ENCODE measurements at places on chromosomes 3 and 15.

DNA sequence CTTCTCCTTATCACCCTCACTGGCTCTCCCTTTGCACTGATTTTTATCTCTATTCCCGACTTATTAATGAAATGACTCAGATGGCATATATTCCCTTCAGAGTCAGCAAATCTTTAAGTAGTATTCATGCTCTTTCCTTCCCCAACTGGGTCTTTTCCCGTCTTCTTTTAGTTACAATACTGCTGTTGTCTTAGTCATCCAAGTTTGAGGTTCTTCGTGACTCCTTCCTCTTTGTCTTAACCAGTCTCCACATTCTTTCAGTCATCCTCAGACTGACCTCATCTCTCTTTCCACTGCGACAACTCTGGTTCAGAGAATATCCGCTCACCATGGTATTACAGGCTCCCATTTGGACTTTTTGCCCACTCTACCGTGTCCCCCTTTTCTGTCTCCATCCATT, 12.4 kb downstream of the WDR5B start:
- no peak for DNase-seq

- DNase-seq = no peak
These were observed 84.2 kb upstream of the TBL1XR1 start for GRCh38 chr3:177281292-177282118.

DNA sequence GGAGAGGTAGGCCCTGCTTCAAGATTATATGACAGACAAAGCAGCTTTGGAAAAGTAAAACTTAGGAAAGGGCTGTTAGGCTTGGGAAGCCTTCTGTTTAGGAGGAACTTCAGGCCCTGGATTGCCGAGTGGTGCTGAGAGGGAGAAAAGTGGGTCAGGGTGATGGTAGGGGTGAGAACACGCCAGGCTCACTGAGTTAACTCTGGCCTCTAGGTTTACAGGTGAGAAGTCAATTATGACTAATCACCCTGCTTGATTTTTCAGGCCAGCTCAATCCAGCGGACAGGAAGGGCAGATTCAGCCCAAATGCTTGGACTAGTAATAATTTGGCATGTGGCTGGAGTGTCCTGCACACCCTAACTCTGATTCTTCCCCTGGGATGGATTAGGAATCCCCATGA, 365.1 kb upstream of the LMCD1 start:
- DNase-seq = no peak

DNA sequence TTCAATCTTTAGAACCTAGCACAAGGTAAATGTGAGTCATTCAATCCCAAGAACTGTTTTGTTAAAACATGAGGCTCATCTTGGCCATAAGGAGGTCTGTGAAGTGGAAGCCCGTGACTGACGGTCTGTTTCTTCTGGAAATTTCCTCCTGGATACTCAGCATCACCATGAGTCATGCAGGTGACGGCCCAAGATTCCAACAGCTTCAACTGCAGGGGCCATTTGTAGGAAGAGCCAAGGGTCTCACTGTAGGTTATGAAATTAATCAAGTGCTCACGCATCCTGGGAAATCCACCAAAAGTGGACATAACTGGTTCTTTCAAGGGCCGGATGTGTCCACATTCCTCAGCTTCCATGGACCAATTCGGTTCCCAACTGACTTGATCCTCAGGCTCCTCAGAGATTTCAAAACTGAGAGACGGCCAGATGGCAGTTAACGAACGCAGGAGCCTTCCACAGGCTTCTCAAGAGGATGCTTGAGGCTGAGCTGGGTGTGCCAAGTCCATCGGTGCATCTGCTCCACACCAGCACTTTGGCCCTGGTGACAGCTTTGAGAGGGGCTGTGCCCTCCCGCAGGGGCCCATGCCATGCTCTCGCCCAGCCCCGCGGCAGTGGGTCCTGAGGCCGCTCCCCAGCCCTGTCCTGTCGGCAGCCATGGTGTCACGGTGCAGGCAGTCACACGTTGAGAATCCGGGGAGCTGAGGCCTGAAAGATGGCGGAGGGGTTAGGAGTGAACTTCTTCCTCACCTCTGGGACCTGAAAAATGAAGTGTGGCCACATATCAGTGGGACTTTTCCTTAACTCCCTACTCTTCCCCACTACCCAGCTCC, 8.5 kb downstream of the MAP6D1 start:
- DNase-seq = peak; percentile 55

DNA sequence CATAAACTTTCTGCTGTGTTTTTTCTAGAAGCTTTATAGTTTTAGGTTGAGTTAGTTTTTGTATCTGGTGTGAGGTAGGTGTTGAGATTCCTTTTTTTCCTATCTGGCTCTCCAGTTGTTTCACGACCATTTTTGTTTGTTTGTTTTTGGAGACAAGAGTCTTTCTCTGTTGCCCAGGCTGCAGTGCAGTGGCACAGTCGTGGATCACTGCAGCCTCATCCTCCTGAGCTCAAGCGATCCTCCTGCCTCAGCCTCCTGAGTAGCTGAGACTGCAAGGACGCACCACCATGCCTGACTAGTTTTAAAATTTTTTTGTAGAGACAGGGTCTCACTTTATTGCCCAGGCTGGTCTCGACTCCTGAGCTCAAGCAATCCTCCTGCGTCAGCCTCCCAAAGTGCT, 20.6 kb downstream of the RNF111 start:
- no peak for DNase-seq

GRCh38 chr15:35290301-35290721, 205.2 kb upstream of the NANOGP8 start:
- DNase-seq = no peak

DNA sequence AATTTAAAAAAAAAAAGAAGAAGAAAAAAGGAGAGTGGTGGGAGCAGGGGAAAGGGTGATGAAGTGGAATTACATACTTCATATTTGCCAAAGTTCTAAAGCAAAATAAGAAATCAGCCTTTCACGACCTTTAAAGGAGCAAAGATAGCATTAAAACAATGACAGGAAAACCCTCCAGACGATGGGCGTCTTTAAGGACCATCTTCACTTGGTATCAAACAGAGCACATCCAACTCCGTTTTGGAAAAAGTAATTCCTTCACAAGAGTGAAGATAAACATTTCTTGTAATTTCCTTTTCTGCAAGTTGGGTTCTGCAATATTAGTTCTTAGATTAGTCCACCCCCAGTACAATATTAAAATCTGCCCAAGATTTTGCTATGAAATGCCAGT, 32.8 kb downstream of the FRMD4B start:
- DNase-seq = no peak

GRCh38 chr15:44883199-44883877, 73.1 kb upstream of the TERB2 start:
- no peak for DNase-seq

DNA sequence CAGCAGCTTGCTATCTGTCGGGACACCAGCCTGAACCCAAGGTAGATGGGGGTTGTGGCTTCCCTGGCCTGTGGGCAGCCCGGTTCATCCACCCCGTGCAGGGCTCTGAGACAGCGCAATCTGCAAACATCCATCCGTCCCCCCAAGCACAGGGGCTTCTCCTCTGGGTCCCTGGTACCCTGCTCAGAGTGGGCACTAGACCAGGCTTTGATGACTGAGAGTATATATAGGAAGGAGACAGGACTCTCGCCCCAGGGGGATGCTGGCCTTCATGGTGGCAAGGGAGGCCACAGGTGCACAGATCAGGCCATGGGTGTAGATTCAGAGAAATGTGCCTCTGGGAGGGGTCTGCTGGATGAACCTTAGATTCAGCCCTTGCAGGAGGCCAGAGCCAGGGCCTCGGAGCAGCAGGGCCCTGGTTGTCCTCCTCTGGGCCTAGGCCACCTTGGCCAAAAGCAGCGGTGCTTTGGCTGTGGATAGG, 40.3 kb downstream of the CFAP100 start:
- no peak for DNase-seq

- DNase-seq = no peak
These were observed 106.2 kb downstream of the XXYLT1 start for GRCh38 chr3:195164573-195165264.

DNA sequence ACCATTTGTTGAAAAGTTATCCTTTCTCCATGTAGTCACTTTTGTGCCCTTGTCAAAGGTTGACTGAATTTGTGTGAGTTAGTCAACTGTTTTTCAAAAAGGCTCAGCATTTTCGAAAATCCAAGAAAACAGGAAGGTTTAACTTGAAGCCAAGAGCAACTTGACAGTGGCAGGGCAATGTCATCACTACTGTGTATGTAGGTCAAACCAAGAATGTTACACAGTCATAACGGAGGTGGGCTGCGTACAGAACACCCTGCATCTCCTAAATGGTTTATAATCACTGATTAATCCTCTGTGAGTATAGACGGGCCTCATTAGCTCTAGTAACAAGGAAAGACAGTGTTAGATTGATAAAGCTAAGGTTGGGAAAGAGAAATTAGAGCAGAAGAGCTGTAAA, 1064.9 kb downstream of the FHIT start:
- DNase-seq = no peak

DNA sequence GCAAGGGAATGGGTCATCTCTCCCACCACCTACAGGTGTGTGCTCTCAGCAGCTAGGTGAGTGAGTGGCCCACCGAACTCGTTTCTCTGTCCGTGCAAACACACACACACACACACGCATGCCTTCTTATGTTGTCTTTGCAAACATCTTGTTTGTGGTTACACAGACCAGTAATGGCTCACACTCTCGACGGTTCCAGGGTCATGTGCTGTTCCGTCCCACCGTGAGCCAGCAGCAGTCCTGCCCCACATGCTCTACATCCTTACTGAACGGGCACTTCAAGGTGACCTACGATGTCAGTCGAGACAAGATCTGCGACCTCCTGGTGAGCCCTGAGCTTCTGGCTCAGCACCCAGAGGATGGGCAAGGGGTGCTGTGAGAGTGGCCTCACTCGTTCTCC, 4.3 kb downstream of the ITIH1 start:
- no peak for DNase-seq

DNA sequence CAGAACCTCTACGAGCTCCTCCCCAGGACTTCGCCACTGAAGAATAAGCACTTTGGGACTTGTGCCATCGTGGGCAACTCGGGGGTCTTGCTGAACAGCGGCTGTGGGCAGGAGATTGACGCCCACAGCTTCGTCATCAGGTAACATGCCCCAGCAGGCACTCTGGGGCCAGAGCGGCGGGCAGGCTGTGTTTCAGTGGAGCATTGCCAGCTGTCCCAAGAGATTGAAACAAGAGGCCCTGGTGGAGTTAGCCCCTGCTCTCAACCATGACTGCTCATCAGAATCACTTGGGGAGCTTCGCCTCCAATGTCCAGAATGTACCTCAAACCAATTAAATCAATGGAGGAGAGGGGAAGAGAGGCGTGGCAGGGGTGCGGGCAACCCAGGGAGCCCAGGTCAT, 44.8 kb downstream of the ST8SIA2 start:
- DNase-seq = no peak

DNA sequence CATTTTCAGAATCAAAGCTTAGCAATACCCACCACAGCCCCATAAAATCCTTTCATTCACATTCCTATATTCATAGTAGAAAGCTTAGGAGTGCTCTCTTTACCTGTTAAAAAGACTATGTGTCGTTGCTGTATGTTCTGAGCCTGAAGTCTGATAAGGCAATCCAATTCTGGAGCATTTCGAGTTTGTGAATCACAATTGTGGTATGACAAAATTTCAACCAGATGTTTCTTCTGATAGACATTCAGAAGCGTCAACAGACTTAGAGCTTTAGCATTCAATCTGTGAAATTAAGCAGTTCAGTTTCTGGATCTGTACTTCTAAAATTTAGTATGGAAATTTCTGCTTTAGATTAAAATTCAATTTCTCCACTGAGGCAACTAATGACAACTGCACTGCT, 58.3 kb downstream of the TASOR start:
- no peak for DNase-seq

DNA sequence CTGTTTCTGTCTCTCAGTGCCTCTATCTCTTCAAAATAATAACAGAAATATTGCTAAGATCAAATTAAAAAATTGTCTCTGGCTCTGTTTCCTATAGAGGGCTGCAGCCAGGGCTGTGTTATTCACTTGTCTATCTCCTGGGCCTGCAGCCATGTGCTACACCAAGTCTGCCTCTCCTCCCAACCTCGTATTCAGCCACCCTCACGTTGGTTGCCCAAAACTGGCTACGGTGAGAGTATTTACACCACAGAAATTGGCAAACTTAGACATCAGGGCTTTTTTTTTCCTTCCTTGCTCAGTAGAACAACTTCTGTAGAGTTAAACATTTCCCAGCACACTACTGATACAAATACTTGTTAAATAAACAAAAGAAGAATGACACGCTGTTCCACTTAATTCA, 320.9 kb upstream of the ICE2 start:
- DNase-seq = no peak

- no peak for DNase-seq
These were observed 381.4 kb downstream of the TBC1D5 start for GRCh38 chr3:17360991-17361390.

GRCh38 chr3:156606729-156607128, 51.8 kb upstream of the SSR3 start:
- no peak for DNase-seq

GRCh38 chr15:33506781-33507296, 196.1 kb downstream of the RYR3 start:
- no peak for DNase-seq

DNA sequence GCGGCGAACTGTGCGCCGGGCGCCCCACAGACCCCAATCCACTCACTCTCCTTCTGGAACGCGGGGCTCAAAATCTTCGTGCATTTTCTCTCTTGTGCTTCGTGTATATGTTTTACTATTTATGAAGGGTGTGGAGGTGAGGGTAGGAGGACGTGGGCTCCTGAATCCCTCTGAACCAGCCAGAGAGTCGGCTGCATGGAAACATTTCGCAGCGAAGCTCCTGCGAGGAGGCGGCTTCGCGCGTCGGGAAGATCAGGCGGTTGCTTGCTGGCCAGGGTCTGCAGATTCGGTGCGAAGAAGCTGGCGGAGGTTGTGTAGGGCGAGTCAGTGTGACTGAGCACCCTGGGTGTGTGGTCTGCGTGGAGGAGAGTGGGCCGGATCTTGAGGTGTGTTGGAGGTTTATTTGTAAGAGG, 1.1 kb downstream of the CNTN4 start:
- no peak for DNase-seq

DNA sequence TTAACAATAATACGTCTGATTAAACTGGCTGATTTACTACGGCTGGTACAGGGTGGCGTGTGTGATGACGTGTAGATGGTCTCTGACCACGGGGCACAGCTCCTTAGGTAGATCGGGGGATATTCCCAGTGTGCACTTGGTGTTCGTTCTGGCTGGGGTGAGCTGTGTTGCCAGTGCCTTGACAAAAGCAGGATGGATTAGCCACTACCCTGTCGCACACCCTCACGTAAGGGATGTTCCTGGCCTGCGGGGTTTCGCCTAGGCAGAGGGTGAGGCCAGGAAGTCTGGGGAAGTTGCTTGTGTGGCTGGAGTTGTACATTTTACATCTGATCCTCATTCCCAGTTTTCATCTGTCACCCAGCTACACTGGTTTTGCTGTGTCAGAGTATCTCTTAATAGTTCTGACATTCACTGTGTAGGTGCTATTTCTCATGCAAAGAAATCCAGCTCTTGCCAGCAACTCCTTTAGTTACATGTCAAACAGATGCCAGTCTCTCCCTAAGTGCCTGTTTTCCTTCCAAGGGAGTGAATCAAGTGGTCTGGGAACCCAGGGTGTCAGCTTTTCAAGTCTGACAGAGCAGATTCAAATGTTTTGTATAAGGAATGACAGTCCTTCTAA, 66.1 kb upstream of the CCR4 start:
- DNase-seq = no peak

DNA sequence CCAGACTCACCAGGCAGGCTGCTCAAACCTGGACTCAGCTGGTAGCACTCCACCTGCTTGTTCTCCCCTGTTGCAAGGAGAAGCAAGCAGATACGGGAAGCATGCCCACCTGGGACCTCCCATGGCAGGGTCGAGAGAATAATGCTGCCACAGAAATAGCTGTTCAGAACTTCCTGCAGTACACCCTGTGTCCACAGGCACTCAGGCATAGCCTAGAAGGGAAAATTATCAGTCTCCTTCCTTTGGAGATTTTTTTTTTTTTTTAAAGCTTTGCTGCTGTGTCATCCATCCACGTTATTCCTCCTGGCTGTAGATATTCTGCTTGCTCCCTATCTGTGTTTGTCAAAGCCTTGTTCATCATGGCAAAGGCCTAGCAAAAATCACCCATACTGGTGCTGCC, 32.7 kb upstream of the RPS17 start:
- no peak for DNase-seq

Data from activated effector memory CD4-positive, alpha-beta T cell treated with anti-CD3 and anti-CD28 coated beads, Interleukin-2, amount 50 U/mL, for 16 hours (primary cell).